NCI-H82 (cell line): ENCODE measurements at places on chromosomes 2 and 18.

- no peak for DNase-seq
These were observed 364.1 kb upstream of the HS6ST1 start for GRCh38 chr2:128682729-128683284.

GRCh38 chr2:183389546-183390080 is 265.4 kb downstream of the NUP35 start:
- no peak for DNase-seq

DNA sequence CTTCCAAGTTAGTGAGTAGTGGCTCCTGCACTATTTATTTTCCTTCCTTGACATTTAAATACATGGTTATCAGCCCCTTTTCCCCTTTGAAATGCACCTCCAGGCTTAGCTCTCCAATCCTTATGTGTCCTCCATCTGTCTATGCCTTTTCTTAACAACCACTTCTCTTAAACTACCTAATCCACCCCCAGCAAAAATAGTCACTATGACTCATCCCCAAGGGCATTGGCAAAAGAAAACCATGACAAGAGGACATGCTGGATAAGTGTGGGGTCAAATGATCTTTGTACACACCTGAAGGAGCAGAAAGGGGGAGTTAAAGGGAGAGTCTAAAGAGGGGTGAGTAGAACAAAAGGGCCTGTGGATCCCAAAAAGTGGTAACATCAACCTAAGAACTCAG is 127.2 kb downstream of the ANKRD44 start:
- DNase-seq = no peak

DNA sequence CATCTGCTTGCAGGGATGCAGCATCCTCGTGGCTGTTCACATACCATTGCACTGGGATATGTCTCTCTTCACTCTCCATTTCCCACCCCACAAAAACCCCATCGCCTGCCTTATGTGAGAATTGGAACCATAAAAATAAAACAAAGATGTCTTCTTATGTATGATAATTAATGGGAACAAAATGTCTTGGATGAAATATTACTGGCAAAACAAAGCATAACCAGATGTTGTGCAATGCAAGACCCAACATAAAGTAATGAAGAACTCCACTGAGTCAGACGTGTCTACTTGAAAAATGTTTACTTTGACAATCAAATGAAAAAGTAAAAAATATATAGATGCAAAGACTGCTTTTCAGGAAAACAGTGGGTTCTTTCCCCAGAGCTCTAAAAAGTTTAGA is 611.3 kb upstream of the SYT4 start:
- no peak for DNase-seq

GRCh38 chr2:97967216-97967592 is 28.5 kb downstream of the TMEM131 start:
- no peak for DNase-seq

DNA sequence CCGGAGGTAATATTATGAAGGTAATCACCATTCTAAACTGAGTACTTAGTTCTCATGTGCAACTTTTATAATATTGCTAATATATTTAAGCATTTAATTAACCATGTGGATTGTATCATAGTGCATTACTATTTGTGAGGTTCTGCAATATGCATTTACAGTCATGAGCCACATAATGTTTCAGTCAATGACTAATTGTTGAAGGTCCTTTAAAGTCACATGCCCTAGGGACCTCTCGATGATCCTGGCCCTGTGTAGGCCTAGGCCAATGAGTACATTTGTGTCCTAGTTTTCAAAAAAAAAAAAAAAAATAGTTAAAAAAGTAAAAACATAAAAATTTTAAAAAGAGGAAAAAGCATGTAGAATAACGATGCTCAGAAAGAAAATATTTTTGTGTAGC is 298.0 kb downstream of the DSEL start:
- no peak for DNase-seq

- no peak for DNase-seq
These were observed 232.9 kb downstream of the LNPK start for GRCh38 chr2:175769200-175769599.
